Sciatic nerve (tissue), 2 donors: ENCODE measurements at places on chromosomes 7 and 10. TPM values are rescaled to one million over a fixed set of nuclear protein-coding genes. Genes with fewer than 3 reads are reported as not detected.

- DNase-seq: no peak
Observed at GRCh38 chr10:67837541-67838314, at the start of gene DNAJC12. TSS of gene DNAJC12 (minus strand) at chr10:67838188. CDS start at chr10:67838011, 177 bp downstream.

DNA sequence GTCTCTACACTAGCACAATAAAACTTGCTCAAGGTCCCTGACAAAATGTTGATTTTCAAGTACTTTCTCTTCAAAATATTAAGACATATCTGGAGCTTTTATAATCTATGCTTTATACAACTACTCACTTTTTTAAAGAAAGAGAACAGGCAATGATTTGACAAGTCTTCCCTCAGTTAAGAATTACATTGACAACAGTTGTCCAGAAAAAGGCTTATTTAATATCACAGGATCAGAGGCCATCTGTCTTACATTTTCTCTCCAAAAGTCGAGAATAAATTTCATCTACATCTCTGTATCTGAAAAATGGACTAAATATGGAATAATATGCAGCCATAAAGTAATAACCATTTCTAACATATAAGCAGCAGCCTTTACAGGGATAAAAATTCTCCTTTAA is 8.2 kb upstream of the RNF148 start:
- no peak for DNase-seq

DNA sequence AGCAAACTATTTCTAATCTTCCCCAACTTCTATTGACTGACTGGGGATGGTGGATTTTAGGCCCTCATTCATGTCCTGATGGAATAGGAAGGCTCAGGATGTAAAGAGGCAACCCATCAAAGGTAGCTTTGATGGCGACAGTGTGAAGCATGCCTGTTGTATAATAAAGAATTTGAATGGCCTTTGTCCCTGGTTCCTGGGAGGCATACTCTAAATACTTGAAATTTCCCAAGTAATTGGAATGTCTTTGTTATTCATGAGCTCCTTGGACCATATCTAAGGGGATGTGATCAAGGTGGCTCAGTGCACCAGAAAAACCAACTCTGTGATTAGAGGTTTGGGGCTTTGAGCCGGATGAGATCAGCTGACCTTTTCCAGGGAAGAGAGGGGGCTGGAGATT is 264.5 kb upstream of the NEBL start:
- no peak for DNase-seq

DNA sequence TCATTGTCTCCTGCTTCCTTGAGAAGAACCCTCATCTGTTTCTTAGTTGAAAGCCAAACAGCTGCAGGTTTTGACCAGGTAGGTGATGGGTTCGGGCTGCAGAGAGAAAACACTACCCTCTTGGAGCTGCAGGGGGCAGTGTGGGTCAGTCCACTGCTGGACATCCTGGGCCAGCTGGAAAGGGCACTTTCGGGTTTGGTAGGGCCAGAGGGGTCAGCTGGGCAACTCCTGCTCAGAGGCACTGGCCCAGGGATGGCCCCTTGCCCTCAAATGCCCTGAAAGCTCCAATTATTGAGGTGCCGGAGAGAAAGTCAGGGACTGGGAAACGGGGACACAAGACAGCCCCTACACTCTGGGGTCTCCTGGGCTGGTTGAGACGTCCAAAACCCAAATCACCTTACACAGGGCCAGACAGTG is 90.7 kb downstream of the MKI67 start:
- DNase-seq: no peak

DNA sequence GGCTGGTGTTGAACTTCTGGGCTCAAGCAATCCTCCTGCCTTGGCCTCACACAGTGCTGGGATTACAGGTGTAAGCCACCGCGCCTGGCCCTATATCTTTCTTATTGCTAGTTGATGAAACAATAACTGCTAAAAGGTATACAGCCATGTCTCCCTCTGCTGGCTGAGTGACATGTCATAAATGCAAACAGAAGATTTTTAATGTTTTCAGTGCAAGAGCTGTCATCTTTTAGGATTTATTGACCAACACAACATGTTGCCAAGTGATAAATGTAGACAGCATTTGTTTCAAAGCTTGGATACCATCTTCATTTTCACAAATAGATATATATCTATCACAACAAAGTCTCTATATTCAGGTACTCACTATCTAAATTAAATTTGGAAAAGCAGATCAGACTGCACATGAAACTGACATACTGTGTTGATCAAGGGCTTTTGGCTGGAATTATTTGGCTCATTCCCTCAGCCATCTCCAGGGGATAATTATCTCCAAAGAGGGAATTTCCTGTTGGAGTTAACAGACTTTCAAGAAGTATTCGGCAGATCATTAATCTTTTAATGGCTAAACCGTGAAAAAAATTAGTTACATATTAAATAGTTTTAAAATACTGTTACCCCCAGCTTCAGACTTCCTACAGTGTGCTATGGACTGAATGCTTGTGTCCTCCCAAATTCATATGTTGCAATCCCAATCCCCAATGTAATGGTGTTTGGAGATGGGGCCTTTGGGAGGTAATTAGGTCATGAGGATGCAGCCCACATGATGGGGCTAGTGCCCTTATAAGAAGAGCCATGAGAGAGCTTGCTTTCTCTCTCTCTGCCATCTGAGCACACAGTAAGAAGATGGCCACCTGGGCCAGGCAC is 41.3 kb upstream of the SRPK2 start:
- no peak for DNase-seq

GRCh38 chr7:46996972-46997371 is 584.9 kb downstream of the TNS3 start:
- no peak for DNase-seq

The VENTX gene
- 3.0 TPM for total RNA-seq

The SHTN1 gene
- total RNA-seq: 23.2 TPM
